ENCODE measurements at places on chromosomes 6 and 20.
A peak's percentile ranks its signal among the peaks of the same experiment; 100 is the strongest.

GRCh38 chr6:169997930-169998218 lies 246.5 kb downstream of the ERMARD start:
- DNase-seq = peak; percentile 11

DNA sequence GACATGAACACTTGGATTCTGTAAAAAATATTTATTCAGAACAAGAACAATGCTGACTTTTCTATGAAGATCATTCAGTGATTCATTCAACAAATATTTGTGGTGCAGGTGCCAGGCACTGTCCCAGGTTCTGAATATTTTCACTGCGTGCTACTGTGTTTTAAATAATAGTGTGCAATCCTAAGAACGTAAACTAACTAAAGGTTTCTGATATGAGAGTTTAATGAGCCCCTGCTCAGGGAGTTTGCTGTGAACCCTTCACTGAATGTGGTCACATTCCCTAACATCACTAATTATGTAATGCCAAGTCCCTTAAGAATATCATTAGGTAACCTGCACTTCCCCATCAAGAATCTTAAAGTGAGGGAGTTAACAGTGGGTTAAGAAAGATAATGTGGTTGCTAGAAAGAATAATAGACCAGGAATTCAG lies 1.7 kb upstream of the TMEM170B start:
- DNase-seq = peak; percentile 63

- no peak for DNase-seq
Observed at GRCh38 chr20:49865559-49865958, 49.8 kb downstream of the SPATA2 start.

GRCh38 chr20:35027301-35027700 lies 65.3 kb downstream of the TRPC4AP start:
- DNase-seq = no peak

- DNase-seq = no peak
Observed at GRCh38 chr6:81608776-81609175, 143.7 kb downstream of the TENT5A start.

- DNase-seq = no peak
Observed at GRCh38 chr6:156125844-156126243, 651.3 kb upstream of the ARID1B start.
